ENCODE measurements at places on chromosomes 7 and 10. TPM values are rescaled to one million over a fixed set of nuclear protein-coding genes. Genes with fewer than 3 reads are reported as not detected.

DNA sequence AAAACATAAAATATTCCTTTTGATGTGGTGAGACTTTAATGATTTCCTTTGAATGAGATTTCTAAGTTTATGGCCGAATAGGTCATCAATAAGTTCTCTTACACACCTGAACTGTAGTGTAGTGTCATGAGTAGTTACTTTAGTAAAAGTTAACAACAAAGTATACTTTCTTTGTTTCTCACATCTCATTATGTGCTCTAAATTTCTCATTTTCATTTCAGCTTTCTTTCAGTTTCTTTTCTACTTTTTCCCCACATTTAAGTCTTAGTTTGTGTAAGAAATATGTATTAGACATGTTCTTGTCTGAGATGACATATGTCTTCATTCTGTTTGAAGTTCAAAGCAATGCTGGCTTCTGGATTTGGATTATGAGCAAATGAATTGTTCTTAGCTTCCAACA is 348.1 kb downstream of the ANKRD7 start:
- DNase-seq, result no peak

- no peak for DNase-seq
Measured at GRCh38 chr10:44995914-44996669, 4.6 kb upstream of the ZNF22 start.

Gene CAMK2B
- total RNA-seq, result 0.17 TPM

DNA sequence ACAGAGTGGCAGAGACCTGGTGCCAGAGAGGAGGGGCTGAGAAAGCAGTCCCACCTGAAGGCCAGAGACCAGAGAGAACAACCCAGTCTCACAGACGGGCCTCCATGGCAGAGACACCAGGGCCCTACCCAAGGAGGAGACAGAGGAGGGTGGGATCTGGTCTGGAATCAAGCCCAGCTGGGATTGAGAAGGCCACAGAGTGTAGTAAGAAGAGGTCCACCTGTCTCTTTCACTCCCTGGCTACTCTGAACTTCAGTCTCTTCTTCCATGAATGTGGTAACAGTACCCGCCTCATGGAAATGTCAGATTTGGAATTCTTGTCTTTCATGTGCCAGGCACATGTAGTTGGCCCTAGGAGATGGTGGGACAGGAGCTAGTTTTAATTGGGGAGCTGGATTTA is 55.6 kb downstream of the CLIP2 start:
- no peak for DNase-seq

Gene PRR15
- total RNA-seq, result 2.1 TPM

DNA sequence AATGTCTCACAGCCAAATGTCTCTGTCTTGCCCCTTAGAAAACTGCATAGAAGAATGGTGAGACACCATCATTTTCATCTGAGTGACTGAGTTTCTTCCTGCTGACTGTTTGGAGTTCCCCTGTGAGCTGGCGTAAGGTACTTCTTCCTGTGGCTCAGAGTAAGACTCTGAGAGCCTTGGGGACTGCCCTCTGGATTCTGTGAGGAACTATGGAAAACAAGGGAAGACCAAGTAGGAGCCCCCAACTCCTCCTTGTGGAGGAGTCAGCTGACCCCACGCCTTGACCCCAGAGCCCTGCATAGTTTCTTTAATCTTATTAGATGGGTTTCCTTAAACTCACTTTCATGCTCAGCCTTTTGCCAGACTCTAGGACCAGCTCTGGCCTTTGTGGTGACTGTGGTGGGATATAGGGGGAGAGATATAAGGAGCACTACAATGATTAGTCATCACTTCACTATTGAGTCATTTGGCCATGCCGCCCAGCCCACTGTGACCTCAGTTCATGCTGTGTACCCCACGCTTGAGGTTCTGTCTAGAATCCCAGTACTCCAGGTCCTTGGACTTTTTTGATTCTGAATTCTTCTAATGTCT is 51.8 kb upstream of the FAM133B start:
- no peak for DNase-seq

DNA sequence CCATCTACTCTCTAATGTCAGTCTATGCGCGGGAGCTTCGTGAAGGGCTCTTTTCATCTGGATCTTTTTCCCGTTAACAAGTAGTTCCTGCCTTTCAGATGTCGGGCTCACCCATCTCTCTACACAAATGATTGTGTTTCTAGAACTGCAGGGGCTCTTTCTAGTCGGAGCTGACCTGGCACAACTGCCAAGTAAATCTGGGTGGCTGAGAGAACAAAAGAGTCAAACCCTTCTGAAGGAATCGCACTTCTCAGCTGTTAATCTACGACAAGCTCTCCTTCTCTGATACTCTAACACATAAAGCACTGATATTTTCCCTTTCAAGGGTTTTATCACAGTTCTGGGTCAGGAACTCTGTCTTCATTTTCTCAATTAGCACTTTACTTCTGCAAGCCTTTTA is 144.7 kb downstream of the NRP1 start:
- DNase-seq, result no peak

DNA sequence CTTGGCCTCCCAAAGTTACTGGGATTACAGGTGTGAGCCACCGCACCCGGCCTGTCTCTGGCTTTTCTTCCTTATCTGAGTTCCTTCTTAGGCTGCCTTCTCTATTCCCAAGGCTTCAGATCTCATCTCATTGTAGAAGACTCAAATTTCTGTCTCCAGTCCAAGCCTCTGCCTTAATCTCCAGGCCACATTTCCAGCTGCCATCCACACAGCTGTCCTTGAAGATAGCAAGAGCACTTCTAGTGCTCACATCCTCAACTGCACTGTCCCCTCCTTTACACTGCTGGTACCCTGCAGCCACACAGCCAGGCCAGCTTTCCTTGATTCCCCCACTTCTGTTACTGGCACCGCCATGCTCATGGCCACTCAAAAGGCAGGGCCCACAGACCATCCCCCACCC is 35.6 kb downstream of the POLL start:
- no peak for DNase-seq

GRCh38 chr10:60737242-60737641 is 41.0 kb upstream of the CDK1 start:
- no peak for DNase-seq

Gene PRSS37
- total RNA-seq, result not detected

GRCh38 chr7:139426258-139427028 is 57.0 kb downstream of the KLRG2 start:
- no peak for DNase-seq

GRCh38 chr10:63106111-63106755 is 26.9 kb upstream of the NRBF2 start:
- no peak for DNase-seq

DNA sequence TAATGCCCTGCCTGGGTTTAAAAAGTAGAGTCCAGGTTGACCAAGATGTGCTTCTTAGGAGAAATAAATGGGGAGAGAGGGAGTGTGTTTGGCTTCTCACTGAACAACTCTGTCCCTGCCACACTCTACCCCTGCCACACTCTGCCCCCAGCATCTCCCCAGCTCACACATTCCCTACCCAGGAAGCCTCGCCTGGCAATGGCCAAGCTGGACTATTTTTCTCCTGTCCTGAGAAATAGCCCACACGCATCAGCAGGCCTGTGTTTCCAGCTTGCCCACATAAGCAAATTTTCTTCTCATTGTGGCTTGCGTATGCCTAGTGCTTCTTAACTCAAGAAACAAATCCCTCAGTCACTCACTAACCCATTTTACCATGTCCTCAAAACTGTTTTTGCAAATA is 1.8 kb downstream of the LRRC18 start:
- no peak for DNase-seq

GRCh38 chr10:21534280-21534586 is 201 bp downstream of the MLLT10 start:
- no peak for DNase-seq

DNA sequence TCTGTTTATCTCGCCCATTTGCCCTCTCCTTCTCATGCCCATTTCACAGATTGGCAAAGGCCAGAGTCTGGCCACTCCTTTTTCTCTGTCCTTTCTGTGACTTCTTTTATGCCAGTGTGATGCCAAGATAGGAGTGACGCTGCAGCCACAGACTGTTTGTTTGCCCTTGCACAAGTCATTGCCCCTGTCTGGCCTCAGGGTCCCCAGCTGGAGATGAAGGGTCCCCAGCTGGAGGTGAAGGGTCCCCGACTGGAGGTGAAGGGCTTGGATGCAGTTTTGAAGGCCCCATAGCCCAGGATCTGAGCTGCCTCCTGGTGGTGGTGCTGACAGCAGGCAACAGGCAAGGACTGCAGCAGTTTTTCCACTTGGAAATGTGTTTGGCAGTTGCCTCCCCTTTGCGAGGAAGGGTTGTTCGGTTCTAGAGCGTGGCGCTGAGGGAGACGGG is 50.8 kb upstream of the SLC29A3 start:
- no peak for DNase-seq

DNA sequence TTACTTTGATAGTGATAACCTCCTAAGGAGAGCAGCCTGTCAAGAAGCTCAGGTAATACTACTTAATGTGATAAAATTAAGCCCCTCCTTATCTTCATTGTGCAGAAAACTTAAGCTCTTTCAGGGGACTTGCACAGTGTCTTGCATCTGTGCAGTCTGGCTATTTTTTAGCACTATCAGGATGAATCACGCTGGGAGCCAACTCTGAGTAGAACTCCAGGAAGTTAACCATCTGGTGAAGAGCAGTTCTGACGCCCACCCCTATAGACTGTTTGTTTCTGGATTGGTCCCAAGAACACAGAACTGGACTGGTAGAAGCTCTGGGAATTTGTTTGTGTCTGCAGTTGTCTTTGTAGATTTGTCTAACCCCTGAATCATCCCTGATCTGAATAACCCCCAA is 41.9 kb downstream of the AGK start:
- DNase-seq, result no peak

Gene SRRM3
- 1.1 TPM for total RNA-seq

GRCh38 chr7:27900006-27900405 is 160.0 kb downstream of the TAX1BP1 start:
- no peak for DNase-seq

DNA sequence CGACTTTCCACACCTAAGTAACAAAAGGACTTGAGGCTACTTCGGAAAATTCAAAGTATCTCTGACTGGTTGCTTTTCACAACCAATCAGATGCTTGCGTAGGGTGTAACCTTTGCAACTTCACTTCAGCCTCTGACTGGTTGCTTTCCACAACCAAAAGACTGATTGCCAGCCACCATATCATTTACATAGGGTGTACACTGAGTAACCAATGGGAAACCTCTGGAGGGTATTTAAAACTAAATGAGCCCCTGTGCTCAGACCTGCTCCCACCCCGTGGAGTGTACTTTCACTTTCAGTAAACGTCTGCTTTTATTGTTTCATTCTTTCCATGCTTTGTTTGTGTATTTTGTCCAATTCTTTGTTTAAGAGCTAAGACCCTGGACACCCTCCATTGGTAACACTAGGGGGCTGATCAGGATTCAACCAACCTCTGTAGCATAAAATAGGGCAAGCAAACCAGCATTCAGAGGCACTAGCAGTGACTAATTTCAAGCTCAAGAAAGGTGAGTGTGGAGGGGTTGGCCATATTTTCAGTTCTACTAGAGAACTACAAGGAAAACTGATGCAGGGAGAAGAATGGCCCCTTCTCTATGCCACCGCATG is 390.8 kb downstream of the POM121L12 start:
- DNase-seq, result no peak

DNA sequence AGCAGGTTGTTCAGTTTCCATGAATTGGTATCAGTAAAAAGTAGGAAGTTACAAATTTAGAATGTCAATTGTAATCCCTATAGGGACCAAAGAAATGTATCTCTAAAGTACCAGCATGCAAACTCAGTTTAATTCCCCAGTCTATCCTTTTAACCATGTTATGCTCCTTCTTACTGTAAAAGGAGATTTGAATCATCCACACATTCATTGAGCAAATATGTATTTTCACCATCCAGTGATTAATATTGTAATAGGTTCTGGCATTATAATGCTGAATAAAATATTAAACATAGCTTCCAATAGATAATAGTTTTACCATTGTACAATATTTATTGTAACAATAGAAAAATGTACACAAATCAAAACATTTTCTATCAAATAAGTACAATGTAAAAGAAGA is 228.2 kb upstream of the SEMA3A start:
- DNase-seq, result no peak

DNA sequence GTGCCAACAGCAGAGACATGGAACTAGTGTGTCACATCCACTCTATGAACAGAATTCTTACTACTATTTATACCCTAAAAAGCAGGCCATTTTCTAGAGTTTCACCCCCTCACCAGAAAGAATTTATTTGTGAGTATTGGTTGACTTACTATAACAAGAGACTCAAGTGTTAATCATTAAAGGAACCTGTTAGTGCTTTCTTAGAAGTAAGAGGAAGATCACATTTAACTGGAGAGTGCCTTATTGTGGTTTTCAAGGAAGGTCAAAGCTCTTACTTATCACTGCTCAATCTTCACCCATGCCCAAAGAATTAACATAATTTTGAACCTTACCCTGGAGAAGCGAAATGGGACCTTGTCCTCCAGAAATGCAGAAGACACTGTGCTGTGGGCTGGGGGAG is 169.3 kb upstream of the PRSS1 start:
- no peak for DNase-seq

DNA sequence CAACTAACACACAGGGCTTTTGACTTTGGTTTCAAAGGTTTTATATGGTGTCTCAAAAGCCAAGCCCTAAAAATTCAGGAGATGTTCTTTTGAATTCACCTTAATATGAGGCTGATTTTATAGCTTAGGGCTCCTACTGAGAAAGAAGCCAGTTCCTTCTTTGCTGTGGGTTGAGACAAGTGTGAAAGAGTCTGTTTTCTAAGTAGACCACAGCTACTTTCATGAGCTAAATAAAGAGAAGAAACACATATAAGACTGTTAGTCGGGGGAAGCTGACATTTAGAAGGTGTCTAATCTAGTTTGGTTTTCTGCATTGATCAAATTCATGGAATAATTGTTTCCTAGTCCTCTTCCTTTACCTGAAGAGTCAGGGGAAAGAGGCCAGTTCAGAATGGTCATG is 332.1 kb upstream of the CELF2 start:
- DNase-seq, result no peak

Measured in upper lobe of right lung (tissue), 1 donor.